ENCODE measurements at places on chromosomes 2 and 18.

DNA sequence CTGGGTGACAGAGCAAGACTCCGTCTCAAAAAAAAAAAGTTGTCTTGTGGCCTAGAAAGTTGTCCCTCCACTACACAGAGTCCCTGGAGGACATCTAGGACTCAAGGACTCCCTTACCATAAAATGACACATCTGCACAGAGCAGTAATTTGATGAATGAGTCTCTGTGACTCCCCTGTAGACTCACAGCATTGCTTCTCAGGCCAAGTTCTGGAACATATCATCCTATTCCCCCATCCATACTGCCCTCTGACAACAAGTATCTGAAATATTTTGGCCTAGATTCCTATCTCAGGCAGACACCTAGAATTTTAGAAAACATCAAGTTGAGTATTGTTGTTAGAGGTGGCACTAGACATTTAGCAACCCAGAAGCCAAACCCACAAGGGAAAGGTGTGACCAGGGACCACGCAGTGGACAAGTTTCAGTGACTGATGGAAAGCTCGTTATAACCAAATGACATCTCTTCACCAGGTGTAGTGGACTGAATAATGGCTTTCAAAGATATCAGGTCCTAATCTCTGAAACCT is 97.9 kb upstream of the ATP8B1 start:
- DNase-seq = no peak

DNA sequence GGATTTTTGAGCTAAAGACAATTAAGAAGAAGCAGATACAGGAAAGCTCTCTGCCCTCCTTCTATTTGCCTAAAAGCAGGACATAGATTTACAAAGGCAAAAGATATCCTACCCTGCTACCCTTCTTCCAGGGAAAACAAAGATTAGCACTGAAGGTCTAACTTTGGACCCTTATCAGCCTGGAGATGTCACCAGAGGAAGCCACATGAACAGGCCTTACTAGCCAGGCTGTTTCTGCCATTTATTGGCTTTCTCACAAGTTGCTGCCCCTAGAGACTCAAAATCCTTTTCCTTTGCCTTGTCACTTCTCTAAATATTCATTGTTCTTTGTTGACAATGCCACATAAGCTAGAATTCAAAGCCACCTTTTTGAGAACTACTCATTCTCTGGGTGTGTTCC is 147.3 kb downstream of the B3GNT2 start:
- no peak for DNase-seq

DNA sequence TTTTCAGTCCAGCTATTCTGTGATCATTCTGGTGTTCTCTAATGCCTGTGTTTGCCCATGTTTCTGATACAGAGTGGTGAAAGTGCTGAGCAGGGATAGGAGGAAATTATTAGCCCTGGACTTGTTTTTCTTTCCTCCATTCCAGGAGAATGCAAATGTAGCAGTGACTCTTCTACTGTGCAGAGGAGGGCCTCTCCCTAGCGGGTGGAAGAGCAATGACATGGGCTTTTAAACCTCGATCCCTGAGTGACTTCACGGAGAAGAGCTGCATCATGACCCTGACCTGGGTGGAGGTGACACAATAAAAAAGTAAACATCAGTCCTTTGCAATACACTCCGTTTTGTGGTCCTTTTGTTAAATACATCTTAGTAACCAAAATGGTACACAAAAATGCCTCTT is 68.0 kb upstream of the NETO1 start:
- no peak for DNase-seq

DNA sequence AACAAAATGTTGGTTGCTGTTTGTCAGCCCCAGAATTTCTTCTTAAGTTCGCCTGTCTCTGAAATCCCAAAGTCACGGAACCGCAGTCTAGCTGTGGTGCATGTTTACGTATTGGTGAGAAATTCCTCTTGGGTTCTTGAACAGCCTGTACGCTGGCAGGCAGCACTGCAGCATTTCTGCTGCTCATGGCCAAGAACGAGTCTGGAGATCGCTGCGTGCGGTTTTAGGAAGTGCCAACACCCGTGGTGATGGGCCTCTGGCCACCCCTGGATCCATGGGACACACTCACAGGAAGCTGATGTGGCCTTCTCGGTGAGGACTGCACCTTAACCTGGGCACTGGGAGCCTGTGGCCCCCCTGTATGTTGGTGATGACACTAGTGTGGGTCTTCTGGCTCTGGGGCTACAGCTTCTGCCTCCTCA is 23.7 kb downstream of the ASB1 start:
- DNase-seq = peak; percentile 43

GRCh38 chr2:11517906-11518305 is 15.9 kb upstream of the GREB1 start:
- no peak for DNase-seq

DNA sequence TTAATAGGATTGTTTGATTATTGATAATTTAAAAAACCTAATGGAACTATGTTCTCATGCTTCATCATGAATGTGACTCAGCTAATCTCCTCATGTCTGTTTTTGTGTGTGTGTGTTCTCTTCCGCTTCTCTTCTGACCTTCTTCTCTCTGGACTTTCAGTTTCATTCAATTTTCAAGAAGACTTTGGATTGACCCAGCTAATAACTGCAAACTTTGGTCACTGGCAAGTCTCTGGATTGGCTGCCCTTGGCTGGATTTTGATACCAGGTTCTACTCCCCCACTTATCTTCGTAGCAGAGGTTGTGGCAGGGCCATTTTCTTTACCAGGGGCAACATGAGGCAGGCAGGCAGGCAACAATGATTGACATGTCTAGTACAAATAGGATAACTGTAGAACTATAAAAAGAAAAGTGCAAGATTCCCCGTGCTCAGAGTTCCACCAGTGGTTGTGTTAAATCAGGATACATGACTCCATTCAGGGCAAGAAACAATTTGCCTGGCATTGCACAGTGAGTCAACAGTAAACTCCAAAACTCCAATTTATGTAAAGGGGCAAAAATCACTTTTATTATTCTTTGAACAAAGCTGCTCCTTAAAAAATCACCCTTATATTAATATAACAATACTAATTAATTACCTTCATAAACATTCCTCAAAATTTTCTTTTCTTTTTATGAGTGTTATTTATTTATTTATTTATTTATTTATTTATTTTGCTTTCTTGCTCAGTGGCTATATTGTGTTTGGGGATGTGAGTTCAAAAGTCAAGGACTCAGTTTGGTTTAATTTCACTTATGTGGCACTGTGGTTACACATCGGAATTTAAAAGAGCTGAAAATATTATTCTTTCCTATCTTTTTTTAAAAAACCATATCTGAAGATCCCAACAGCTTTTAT is 167.6 kb downstream of the RND3 start:
- no peak for DNase-seq

- no peak for DNase-seq
Observed at GRCh38 chr18:51151568-51152511, 45.6 kb downstream of the MEX3C start.

DNA sequence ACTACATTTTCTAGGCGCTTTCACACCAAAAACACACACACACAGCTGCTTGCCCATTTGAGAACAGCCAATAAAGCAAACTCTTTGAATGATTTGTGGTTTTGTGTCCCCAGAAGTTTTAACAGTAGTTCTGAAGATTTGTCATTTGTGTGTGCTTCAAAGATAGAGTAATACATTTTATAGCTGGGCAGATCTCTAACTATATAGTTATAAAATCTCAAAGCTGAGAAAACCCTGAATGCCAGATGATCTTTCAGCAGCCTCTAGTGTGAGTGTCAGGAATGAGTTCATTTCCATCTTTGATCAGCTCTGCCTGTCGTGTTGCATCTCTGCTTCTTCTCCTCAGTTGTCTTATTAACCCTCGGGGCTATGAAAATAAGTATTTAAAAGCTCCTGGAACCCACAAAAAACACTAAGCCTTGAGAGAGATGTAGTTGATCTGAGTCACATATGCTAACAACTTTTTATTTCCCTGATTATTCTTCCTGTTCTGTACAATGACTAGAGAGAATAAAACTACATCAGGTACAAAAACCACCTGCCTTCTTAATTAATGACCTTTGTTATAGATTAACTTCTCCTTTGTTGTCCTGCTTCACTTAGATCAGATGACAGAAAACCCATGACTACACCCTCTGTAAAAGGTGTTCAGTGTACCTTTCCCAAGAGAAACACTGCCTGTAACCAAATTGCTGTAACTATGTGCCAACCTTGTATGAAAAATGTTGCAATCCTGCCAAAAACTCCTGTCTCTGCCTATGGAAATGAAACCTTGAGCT is 30.0 kb upstream of the SLC3A1 start:
- no peak for DNase-seq

DNA sequence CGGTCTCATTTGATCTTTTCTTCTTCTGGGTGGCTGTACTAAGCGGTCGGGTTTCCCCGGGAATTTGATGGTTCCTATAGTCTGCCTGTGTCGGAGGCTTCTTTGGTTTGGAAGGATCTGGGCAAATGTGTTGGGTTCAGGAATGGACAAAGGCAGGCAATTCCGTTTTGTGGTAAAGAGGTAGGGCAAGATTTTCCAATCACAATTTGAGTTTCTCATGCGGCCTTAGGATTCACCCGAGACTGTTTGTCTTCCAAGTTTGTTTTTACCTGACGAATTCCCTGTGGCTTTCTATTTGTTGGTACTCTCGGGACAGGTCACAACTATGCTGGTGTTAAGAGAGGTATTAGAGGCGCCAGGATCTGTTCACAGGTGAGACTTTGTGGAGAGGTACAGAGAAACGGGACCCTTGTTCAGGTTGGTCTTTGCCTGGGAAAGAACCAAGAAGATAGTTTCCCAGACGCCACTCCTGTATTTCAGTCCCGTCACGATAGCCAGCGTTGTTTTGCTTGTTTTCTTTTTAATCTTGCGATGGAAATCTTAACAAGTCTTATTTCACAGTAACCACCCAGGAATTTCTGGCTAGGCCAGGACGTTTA is 3.0 kb downstream of the SP5 start:
- no peak for DNase-seq

DNA sequence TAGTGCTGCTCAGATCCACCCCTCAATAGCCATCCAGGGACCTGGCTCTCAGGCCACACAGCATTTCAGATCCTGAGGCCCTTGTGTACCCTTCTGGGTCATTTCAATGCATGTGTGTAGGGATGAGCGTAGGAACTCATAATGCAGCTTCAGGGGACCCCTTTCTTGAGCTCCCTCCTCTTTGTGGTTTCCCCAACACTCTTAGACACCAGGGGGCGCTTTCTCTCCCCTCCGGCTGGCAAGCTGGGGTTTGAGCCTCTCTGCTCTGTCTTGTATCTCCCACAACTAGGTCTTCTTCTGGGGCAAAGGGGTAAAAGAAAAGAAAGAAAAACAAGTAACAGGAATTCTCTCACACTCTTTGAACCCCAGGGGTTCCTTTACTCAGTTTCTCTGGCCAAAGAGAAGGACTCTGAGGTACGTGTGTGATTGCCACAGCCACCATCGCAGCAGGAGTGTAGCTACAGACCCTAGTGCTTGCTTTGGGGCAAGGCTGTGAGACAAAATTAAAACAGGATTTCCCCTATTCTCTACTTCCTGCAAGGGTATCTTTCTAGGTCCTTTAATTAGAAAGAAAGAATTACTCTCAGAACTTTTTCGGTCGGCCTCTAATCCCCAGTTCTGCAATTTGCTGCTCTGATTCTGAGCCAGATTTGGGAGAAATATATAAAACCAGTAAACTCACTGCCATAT is 38.0 kb downstream of the CABYR start:
- peak; percentile 58 for DNase-seq

DNA sequence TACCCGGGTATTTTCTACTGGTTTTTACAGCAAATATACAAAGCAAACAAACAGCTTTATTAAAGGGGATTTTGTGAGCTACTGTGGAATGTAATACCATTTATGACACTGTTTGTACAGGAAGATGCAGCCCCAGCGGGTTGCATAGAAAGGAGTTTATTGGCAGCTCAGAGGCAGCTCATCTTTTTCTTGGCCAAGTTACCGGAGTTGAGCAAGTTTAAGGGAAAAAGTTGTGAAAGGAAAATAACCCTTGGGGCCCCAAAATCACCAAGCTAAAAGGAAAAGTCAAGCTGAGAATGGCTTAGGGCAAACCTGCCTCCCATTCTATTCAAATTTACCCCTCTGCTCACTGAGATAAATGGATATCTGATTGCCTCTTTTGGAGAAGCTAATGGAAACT is 60.8 kb downstream of the MOB4 start:
- DNase-seq = peak; percentile 26

DNA sequence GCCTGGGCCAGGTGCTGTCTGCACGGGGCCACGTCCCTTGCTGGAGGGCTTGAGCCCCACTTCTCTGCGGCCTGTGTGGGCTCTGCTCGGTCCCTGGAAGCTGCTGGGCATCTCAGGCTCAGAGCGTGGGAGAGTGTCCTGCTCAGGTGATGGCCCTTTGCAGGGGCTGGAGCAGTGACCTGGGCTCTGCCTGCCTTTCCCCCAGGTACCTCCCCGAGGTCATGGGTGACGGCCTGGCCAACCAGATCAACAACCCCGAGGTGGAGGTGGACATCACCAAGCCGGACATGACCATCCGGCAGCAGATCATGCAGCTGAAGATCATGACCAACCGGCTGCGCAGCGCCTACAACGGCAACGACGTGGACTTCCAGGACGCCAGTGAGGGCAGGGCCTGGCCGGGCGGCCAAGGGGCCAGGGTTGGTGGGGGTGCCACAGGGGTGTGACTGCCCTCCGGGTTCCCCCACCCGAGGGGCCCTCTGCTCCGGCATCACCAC is 29.9 kb downstream of the GPC1 start:
- peak; percentile 64 for DNase-seq

DNA sequence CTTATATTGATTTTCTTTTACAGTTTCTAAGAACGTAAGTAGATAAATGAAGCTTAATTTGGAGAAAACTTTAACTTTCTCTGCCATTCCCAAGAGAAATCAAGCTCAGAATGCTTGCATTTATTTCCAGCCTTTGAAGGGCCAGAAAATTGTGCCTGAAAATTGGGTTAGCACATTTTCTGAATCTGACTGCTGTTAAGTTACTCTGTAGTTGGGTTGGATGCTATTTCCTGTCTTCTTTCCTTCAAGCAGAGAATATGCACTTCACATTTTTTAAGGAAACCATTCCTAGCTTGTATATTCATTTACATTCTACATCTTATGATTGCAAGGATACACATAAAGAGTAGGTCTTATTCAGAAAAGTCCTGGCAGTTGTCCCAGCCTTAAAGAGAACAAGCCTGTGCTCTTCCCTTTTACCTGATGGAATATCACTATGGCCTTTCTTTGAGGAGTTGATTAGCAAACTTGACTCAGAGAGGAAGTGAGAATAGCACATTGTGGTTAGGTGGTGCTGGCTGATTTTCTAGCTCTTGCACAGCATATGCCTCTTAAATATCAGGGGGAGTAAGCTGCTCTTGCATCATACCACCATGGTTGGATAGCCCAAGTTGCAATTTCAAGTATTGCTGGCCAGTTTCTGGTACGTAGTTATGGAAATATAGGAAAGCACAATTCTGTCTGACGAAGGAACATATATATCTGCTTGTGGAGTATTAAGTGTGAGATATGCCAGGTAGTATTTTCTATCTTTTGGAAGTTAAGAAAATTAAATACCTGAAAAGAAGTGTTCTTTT is 133.7 kb downstream of the COMMD1 start:
- no peak for DNase-seq

DNA sequence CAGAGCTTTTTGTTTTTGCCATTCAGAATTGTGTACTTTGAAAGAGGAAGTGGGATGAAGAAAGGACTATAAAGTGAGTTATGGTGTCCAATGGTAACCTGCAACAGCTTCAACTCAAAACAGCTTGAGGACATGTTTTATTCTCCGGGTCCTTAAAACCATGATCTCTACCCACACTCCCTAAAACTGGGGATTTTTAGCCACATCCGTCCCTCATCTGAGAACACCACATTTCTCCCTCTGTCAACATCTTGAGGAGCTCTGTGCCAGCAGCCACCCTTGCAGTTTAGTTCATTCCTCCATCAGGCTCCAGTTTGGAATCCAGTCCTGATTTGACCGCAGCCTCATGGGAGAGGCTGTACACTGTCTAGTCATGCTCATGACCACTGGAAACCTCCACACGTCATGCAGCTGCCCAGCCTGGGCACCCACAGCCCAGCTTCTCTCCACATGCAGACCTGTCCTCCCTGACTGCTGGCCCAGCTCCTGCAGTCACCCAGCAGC is 62.6 kb downstream of the C18orf63 start:
- peak; percentile 63 for DNase-seq
